ENCODE measurements at places on chromosomes 4 and X.

GRCh38 chrX:72382202-72382595, 76.5 kb upstream of the CITED1 start:
- DNase-seq, result no peak

DNA sequence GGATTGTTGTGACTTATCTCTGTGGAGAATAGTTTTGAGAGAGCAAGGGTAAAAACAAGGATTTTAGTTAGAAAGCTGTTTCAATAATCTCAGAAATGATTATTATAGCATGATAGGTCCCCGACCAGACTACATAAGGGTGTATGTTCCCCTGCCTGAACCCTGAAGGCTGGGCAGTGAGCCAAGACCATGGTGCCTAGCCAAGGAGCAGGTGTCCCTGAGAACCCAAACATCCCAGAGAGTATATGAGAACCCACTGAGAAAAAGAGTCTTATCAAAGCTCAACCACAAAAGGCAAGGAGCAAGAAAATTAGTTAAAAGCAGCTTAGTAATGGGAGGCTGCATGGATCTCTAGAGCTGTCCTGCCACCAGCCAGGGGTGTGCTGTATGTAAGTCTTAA, 94.9 kb upstream of the UNC5C start:
- DNase-seq, result no peak

DNA sequence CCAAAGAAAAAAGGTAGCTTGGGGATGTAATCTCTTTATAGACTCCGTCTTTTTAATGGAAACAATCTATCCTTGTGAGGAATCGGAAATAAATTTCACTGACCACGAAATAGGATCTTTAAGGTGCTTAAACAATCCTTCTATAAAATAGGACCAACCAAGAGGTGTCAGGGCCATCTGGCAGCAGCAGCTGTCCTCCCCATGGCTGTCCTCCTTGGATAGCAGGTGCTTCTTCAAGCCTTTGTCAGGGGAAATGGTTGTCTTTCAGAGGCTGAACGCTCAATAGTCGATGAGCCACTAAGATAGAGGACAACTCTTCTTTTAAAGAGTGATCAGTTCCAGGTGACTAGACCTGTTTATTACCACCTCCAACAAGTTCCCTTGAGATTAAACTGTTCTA, 231.0 kb downstream of the ADGRL3 start:
- no peak for DNase-seq

- no peak for DNase-seq
Observed at GRCh38 chr4:37684154-37684553, 2.0 kb downstream of the RELL1 start.

DNA sequence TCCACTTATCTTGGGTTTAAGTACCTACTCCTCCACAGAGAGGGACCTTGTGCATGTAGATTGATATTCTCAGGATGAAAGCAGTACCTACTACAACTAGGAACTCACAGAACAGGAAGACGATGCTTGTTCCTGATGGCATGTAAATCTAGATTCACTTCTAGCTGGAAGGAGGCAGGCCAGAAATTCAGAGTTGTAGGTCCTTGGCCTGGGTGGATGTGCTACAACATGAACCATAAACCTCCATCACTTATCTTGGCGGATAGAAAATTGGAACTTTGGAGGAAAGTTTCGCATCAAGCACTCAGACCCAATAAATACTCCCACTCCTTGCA, 9.3 kb upstream of the SMIM20 start:
- DNase-seq, result no peak

- DNase-seq, result no peak
Observed at GRCh38 chr4:7384003-7384928, 50.5 kb downstream of the PSAPL1 start.

GRCh38 chr4:8475751-8476575, 35.4 kb downstream of the TRMT44 start:
- DNase-seq, result no peak
